ENCODE measurements at places on chromosomes 12 and 14. TPM values are rescaled to one million over a fixed set of nuclear protein-coding genes. Genes with fewer than 3 reads are reported as not detected.
A peak's percentile ranks its signal among the peaks of the same experiment; 100 is the strongest.

DNA sequence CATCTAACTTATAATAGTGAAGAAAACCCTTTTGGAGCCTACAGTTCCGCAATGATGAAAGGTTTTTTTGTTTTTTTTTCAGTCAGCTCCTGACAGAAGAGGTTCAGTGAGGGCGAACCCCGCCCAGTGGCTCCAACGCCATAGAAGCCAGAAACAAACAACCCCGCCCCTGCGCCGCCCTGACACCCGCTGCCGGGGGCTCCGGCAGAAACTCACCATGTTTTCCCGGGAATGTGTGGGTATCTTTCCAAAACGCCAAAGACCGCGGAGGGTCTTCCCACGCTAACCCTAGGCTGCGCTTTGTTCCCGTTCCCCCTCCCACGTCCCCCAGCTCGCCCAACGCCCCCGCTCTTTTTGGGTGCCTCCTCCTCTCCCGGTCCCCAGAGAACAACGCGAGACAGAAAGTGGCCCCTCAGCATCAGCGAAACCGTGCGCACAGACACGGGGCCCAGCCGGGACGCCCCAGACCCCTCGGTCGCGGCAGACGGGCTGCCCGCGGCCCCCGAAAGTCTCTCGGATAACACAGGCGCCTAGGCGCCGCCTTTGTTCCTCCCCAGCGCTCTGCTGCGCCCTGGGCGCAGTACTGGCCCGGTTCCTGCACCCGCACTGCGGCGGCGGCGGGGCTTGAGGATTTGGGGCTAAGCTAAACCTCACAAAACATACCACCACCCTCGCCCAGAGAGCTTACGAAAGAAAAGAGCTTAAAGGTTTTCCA is 522 bp downstream of the TUBA1A start:
- no peaks in the 10 kb centered on the region for H3K4me1 ChIP-seq
- H3K36me3 ChIP-seq: peaks cover 28% of the 10 kb centered on the region
- peak; percentile 85 for DNase-seq
- H3K27me3 ChIP-seq: no peaks in the 10 kb centered on the region
- H3K27ac ChIP-seq: peak overlapping the region; percentile 97

DNA sequence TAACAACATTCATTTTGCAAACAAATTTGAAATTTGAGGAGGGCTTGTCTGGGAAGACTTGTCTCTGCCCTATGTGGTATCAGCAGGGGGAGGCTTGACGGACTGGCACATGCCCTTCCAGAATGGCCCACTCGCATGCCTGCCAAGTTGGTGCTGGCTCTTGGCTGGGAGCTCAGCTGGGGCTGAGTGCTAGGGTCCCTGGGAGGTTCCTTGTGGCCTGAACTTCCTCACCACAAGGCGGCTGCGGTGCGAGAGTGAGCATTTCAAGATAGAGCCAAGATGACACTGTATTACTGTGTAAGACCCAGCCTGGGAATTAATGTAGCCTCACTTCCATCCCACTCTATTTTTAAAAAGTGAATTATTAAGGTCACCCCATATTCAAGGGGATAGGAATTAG is 271.6 kb upstream of the PLEKHG7 start:
- no peak for DNase-seq
- H3K4me1 ChIP-seq: no peaks in the 10 kb centered on the region
- H3K36me3 ChIP-seq: no peaks in the 10 kb centered on the region
- H3K27me3 ChIP-seq: no peaks in the 10 kb centered on the region
- H3K27ac ChIP-seq: no peak overlapping the region

- no peaks in the 10 kb centered on the region for H3K27me3 ChIP-seq
- H3K27ac ChIP-seq: peak overlapping the region; percentile 85
- no peaks in the 10 kb centered on the region for H3K4me1 ChIP-seq
- DNase-seq: no peak
- no peaks in the 10 kb centered on the region for H3K36me3 ChIP-seq
These were observed 12.4 kb downstream of the FBRSL1 start for GRCh38 chr12:132502149-132502881.

- no peak overlapping the region for H3K4me3 ChIP-seq
- no peak for DNase-seq
- no peaks in the 10 kb centered on the region for H3K27me3 ChIP-seq
- H3K4me1 ChIP-seq: peaks cover 6% of the 10 kb centered on the region
- H3K36me3 ChIP-seq: no peaks in the 10 kb centered on the region
These were observed 4.6 kb downstream of the TAC3 start for GRCh38 chr12:57011438-57012424.

DNA sequence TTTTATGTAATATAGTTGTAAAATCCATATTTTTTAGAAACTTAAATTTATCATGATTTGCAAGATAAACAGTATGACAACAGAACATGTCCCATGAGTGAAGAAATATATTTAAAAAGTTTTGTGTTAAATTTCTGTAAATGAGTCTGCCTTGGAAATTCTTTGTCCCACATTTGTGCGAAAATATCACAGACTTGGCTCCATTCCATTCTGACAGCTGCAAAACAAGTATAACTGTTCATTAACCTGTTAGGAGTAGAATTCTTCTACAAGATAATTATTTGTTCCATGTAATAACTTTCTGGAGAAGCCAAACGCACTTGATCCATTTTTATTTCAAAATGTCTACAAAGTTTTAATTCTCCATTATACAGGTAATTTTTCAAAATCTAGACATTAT is 37.9 kb downstream of the MDM1 start:
- no peak for DNase-seq
- H3K4me1 ChIP-seq: no peaks in the 10 kb centered on the region
- H3K4me3 ChIP-seq: no peak overlapping the region
- H3K27ac ChIP-seq: no peak overlapping the region
- no peaks in the 10 kb centered on the region for H3K36me3 ChIP-seq

DNA sequence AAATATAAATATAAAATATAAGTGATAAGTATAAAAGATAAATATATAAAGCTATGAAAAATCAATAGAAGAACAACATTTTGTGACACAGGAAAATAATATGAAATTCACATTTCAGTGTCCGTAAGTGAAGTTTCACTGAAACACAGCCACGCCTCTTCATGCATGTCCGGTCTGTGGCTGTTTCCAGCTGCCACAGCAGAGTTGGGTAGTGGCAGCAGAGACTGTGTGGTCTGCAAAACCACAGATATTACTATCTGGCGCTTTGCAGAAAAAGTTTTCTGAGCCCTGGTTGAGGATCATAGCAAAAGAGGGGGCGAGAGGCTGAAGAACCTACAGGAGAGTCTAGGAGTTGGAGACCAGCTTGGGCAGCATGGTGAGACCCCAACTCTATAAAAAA is 780 bp downstream of the SERPINA4 start:
- no peak overlapping the region for H3K4me3 ChIP-seq
- H3K4me1 ChIP-seq: no peaks in the 10 kb centered on the region
- H3K27ac ChIP-seq: no peak overlapping the region
- no peaks in the 10 kb centered on the region for H3K27me3 ChIP-seq
- no peak for DNase-seq
- no peaks in the 10 kb centered on the region for H3K36me3 ChIP-seq

- no peak overlapping the region for H3K27ac ChIP-seq
- peaks cover 20% of the 10 kb centered on the region for H3K4me1 ChIP-seq
- no peak overlapping the region for H3K4me3 ChIP-seq
- no peaks in the 10 kb centered on the region for H3K36me3 ChIP-seq
- no peak for DNase-seq
- H3K27me3 ChIP-seq: no peaks in the 10 kb centered on the region
These were observed 13.1 kb downstream of the DPF3 start for GRCh38 chr14:72880820-72881219.

- H3K36me3 ChIP-seq: no peaks in the 10 kb centered on the region
- peaks cover 37% of the 10 kb centered on the region for H3K4me1 ChIP-seq
- no peak overlapping the region for H3K4me3 ChIP-seq
These were observed 15.4 kb upstream of the HIGD1C start for GRCh38 chr12:50936821-50937530.

- no peak for DNase-seq
- H3K27me3 ChIP-seq: no peaks in the 10 kb centered on the region
- peaks cover 84% of the 10 kb centered on the region for H3K36me3 ChIP-seq
- no peak overlapping the region for H3K27ac ChIP-seq
These were observed 15.7 kb downstream of the NFYB start for GRCh38 chr12:104122298-104122697.

The SIX4 gene
- total RNA-seq: 3.3 TPM

The CD27 gene
- total RNA-seq: not detected

The TSPAN11 gene
- 4.1 TPM for total RNA-seq

The MGP gene
- total RNA-seq: 287 TPM

Measured in right atrium auricular region (tissue), 2 donors.